Right renal cortex interstitium (tissue), 3 donors: ENCODE measurements at places on chromosomes 7 and 10. TPM values are rescaled to one million over a fixed set of nuclear protein-coding genes. Genes with fewer than 3 reads are reported as not detected.

Gene TMEM196
- polyA plus RNA-seq: not detected

Gene CTNNA3
- 4.8 TPM for polyA plus RNA-seq

Gene CPA1
- 2.5 TPM for polyA plus RNA-seq

Gene MRPS24
- 63.4 TPM for polyA plus RNA-seq

Gene RPA3
- 54.5 TPM for polyA plus RNA-seq

GRCh38 chr10:87705339-87705738 is 45.7 kb downstream of the PAPSS2 start:
- no peak for DNase-seq

DNA sequence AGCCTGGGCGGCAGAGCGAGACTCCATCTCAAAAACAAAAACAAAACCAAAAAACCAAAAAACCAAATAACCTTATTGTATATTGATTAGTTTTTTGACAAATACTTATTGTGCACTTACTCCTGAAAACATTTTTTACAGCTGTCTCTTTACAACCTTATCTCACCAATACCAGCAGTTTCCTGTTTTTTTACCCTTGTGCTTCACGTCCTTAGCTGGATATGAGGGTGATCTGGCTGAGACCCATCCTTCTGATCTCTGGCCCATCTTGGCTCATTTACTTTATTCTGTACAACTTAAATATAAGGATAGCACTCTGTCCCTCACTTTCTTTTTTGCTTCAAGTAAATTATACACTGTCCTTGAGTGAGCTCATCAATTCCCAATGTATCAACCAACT is 104.6 kb upstream of the DNAJB12 start:
- DNase-seq: no peak

DNA sequence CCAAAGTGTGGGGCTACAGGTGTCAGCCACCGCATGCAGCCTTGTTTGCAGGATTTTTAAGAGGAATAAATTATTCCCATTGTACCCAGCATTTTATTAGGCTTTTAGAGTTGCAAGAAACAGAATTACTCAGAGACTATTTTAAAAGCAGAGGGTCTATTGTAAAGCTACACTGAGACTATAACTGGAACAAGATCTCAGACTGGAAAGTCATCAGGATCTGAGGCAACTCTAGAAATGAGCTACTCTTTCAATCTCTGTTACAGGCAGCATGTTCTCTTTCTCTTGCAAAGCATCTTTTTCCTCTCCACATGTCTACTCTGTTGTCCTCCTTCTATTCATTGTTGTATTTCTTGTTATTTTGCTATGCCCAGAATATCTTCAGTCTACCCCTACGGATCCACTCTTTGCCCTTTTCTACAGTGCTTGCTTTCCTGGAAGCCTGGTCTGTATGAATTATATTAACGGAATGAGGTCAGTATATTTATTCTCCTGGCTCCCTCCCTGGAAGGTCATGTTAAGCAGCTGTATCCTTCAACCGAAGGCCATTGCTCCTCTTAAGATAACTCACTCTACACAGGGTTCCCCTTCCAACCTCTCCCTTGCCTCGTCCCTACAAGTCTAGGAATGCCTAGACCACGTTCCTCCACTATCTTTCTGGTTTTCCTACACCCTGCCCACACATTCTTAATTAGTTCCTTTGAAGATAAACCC is 27.7 kb upstream of the MICU1 start:
- DNase-seq: no peak

DNA sequence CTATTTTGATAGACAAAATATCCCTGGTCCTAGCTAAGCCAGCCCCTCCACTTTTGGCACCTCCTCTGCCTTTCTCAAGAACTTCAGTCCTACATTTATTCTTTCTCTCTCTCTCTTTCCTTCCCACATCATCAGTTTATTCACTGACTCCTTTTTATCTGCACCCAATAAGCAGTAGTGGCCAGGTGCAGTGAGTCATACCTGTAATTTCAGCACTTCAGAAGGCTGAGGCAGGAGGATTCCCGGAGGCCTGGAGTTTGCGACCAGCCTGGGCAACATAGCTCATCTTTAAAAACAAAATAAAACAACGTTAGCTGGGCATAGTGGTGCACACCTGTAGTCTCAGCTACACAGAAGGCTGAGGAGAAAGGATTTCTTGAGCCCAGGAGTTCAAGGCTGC is 19.4 kb upstream of the NRP1 start:
- no peak for DNase-seq

- no peak for DNase-seq
Observed at GRCh38 chr10:124174673-124175645, 81.6 kb upstream of the CHST15 start.

DNA sequence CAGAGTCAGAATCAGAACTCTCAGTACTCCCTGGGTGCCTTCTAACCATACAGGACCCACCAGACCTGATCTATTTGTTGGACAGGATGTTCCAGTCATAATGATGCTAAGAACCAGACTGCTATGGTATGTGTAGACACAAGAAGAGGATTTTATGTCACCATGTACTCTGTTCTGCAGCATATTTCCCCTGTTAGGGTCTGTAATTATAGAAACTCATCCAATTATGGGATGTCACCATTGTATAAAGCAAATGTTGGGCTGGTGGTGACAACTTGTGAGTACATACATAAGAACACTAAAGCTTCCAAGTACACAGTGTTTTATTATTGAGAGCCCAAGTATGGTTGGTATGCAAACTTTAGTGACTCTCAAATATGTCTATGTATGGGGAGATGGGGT is 67.1 kb upstream of the AGBL3 start:
- DNase-seq: no peak

GRCh38 chr10:90571481-90572258 is 286.2 kb downstream of the HTR7 start:
- no peak for DNase-seq

GRCh38 chr7:157704365-157704764 is 367.6 kb downstream of the DNAJB6 start:
- DNase-seq: no peak
